NCI-H1694 (cell line): ENCODE measurements at places on chromosomes 16 and 17.

DNA sequence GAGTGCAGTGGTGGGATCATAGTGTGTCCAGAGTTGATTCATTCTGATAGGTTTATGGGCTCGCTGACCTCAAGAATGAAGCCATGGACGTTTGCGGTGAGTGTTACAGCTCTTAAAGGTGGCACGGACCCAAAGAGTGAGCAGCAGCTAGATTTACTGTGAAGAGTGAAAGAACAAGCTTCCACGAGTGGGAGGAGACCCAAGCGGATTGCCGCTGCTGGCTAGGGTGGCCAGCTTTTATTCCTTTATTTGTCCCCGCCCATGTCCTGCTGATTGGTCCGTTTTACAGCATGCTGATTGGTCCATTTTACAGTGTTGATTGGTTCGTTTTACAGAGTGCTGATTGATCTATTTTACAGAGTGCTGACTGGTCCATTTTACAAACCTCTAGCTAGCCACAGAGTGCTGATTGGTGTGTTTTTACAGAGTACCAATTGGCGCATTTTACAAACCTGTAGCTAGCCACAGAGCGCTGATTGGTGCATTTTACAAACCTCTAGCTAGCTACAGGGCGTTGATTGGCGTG is 17.5 kb downstream of the CACNG4 start:
- no peak for DNase-seq

- DNase-seq = no peak
These were observed 5.7 kb downstream of the NECAB2 start for GRCh38 chr16:83973581-83974385.

GRCh38 chr17:78390241-78391050 is 12.0 kb downstream of the PGS1 start:
- peak; percentile 96 for DNase-seq

DNA sequence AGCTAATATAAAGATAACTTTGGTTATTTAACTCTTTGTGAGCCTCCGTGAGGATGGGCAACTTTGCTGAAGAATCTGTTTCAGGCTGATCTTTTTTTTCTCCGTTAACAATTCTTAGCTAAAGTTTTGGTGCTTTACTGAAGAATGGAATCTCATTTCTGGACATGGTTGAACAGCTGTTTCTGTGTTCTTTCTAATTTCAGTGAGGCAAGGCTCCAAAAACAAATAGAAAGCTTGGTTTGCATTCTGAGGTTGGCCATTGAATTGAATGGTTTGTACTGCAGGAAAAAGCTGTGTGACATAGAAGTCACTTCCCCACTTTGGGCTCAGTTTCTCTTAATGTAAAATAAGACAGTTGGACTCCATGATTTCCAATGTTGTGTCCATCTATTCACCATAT is 22.3 kb upstream of the HLF start:
- DNase-seq = no peak

DNA sequence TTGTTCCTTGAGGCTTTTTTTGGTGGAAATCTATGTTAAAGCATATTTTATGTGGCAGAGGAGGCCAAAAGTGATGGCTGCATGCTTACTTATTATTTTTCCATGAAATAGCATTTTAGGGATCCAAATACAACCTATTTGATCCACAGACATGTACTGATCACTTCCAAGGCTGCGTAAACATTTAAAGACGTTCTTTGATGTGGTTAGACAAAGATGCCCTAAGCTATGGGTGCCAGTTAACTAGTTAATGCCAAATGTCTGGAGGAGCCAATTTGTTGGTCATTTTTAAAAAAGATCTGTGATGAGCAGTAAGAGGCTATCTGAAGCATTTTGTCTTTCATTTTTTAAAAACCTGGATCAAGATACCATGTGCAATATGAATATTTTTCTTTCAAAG is 17.3 kb upstream of the PRKCA start:
- DNase-seq = no peak

GRCh38 chr16:19639986-19640421 is 78.0 kb downstream of the KNOP1 start:
- no peak for DNase-seq

DNA sequence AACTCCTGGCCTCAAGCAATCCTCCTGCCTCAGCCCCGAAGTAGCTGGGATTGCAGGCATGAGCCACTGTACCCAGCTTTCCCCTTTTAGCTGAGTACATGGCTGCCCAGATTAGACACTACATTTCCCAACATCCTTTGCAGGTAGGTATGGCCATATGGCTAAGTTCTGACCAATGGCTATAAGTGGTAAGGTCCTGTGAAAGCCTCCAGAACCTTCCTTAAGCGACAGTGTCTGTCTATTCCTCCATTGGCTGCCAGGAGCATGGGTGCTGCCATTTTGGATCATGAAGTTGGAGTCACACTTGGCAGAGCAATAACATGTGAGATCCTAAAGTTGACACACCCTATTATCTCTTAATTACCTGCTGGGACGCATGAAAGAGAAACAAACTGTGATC is 24.4 kb upstream of the CRHR1 start:
- no peak for DNase-seq

DNA sequence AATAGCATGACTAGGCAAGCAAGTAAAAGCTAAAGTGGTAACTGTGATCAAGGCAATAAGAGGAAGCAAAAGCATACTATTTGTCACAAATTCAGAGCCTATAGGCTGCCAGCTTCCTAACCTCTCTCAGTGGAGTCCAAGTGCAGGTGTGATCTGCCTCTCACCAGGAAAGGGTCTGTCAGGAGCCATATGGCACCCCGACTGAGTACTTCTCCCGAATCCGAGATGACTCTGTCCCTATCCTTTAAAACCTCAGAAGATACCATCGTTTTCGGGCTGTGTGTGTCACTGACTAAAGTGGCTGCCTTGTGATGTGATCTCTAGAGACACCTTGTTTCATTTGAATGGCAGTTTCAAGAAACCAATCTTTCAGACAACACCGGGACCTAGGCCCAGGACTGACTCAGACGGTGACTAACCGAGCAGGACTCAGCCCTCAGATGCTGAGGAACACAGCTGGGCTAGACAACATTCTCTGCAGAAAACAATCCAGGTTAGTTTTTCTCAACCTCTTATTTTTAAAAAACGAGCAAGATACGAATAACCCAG is 63.6 kb downstream of the SMG6 start:
- no peak for DNase-seq

DNA sequence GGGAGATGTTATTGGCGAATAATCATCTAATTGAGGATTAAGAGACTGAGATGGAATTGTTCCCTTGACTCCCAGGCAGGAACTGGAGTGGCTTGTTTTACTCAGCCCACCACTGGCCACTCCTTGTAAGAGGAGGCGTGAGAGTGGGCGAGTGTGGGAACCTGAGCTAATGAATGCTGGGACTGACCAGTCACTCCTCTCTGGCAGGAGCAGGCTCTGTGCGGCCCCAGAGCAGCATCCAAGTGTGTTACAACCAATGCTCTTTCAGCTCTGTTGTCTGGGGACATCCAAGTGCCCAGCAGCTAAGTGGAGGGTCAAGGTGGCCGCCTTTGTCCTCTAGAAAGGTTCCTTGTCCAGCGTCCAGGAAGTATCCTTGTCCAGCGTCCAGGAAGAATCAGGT is 739.9 kb downstream of the CDH8 start:
- DNase-seq = no peak

- no peak for DNase-seq
These were observed 109.5 kb downstream of the ASIC2 start for GRCh38 chr17:33183487-33184026.

DNA sequence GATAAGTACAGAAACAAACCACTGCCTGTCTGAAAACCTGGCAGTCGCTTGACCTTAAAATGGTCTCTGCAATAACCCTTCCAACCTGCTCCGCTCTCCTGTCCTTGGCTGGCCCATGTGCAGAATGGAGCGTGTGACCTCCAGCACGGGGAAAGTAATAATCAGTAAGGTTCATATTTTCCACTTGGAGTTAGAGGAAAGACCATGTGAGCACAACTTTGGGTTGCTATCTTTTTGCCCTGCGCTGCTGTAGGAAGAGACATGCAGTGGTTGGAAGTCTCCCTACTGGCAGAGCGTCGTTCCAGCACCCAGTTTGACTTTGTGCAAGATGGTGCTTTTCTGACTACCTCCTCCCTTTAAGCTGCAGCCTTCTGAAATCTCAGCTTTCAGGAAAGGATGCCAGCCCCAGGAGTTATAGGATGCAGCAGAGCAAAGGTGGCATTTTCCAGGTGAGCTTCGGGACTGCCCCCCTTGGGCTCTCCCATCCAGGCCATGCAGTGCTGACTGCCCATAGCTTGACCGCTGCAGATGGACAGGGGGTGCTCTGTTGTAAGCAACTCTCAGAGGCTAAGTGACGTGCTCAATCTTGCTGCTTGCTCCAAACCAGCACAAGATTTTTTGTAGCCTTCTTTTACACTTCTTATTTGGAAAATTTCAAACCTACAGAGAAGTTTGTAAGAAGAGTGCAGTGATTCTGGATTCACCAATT is 110.7 kb upstream of the NOL11 start:
- DNase-seq = no peak

GRCh38 chr16:66300037-66300436 is 66.5 kb upstream of the CDH5 start:
- no peak for DNase-seq

GRCh38 chr16:3388325-3388724 is 12.5 kb downstream of the ZSCAN32 start:
- no peak for DNase-seq

DNA sequence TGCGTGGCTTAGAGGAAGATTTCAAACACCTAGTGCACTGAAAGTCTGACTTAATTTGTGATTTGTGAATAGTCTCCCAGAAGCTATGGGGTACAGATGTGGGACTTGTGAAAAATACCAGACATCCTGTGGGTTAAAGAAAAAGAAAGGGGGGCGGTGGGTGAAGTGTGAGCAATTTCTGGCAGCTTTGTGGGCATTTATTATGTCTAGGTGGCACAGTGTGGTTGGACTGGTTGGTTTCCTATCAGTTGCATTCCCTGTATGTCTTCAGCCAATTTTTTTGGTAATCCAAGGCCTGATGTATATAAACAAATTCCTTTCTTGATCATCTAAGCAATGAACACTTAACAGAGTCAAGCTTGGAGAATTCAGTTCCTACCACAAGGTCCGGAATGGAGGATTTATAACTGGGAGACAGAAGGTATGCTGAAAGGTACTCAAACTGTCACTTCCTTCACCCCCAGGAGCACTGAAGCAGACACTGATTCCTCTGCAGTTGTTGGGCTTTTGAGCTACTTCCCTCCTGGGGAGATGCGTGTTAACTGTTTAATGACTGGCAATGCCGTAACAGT is 211.6 kb downstream of the WWOX start:
- DNase-seq = no peak

GRCh38 chr17:15912416-15912955 is 32.4 kb upstream of the ADORA2B start:
- DNase-seq = no peak

- DNase-seq = no peak
These were observed 91.9 kb downstream of the RPTOR start for GRCh38 chr17:80636361-80637018.

DNA sequence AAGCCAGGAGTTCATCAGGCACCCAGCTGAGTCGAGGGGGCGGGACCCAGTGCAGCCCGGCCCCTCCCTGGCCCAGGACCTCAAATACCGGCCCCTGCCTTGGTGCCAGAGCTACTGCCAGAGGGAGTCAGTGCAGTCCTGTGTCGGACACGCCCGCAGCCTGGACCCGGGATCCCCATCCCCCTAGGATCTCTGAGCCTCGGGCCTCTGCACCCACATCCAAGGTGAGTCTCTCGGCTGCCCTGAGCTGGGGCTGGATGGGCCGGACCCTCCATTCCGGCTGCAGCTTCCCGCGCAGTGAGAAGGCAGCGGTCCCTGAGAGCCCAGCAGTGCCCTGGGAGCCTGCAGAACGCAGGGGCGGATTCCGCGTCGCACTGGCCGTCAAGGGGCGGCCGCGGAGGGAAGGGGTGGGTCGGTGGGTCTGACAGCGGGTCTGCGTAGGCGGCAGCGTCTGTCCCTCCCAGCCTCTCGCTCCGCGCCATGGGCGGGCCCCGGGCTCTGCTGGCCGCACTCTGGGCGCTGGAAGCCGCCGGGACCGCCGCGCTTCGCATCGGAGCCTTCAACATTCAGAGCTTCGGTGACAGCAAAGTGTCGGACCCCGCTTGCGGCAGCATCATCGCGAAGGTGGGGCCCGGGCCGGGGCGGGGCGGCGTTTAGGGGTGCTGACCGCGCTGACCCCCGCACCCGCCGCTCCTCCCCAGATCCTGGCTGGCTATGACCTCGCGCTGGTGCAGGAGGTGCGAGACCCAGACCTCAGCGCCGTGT is at the start of gene DNASE1L2:
Gene DNASE1L2, plus strand, starts transcription at position 108 of the 765 bp plus-strand sequence. Its CDS starts 373 bp downstream, at position 481.
- no peak for DNase-seq

GRCh38 chr17:79006794-79007503 is 2.6 kb downstream of the CANT1 start:
- DNase-seq = no peak

DNA sequence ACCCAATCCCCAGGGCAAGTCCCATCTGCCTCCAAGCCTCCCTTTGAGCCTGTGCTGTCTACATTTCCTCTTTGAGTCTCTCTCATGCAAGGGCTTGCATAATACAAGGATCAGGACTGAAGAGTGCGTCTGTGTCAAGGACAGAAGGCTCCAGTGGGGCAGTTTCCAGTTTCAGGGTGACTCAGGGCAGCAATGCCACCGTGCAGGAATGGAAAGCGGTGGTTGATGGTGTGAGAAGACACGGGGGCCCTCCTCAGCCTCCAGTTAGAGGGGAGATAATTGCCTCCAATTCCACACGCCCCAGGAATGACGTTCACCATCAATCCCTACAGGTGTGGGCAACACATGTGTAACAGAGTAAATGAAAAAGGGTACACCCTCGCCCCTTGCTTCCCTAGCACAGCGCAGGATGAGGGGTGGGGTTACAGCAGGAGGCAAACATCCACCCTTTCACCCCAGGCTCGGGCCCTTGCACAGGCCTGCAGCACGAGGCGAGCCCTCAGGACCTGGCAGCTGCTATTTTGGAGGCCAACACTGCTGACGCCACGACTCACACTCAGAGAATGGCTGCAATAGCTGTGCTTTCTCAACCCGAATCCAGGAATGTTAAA is 24.8 kb upstream of the SLC25A19 start:
- DNase-seq = no peak

GRCh38 chr16:11140098-11140375 is 116.0 kb downstream of the SOCS1 start:
- no peak for DNase-seq

DNA sequence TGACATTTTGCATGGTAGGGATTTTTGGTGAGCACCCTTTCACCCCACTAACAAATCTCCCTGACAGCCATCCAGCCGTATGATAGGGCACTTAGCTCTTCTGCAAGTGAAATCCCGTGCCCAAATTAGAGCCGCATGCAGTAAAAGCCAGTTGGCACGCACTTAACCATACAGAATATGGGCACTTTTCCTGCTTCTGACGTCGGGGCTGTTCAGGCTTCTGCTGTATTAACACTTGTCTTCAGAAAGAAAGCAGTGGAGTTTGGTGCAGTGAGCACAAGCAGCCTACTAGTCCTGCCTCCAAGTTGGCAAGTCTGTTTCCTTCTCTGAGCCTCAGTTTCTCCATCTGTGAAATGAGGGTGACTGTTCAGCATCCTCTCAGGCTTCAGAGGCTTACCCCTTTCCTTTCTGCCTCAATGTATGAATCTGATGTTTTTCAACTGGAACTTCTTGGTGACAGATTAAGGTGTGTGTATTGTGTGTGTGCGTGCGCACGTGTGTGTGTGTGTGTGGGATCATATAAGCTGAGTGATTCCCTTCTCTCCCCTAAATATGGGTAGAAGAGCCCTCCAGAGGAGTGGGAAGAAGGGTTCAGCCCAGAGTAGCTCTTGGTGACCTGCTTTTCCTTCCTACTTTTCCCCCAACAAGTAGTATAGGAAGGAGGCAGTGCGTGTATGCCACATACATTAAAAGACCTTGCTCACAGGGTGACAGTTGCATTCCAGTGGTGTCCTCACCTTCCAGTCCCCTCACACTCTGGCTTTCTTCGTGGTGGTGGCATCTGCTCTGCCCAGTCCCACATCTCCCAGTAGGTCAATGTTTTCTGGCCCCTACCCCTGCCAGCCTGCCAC is 19.0 kb downstream of the IGF2BP1 start:
- DNase-seq = no peak

GRCh38 chr17:814371-814770 is 32.2 kb downstream of the MRM3 start:
- DNase-seq = no peak
